Activated naive CD4-positive, alpha-beta T cell (primary cell): ENCODE measurements at places on chromosomes 5 and 9.

- no peak for DNase-seq
Measured at GRCh38 chr9:72257814-72258213, 107.2 kb downstream of the ZFAND5 start.

DNA sequence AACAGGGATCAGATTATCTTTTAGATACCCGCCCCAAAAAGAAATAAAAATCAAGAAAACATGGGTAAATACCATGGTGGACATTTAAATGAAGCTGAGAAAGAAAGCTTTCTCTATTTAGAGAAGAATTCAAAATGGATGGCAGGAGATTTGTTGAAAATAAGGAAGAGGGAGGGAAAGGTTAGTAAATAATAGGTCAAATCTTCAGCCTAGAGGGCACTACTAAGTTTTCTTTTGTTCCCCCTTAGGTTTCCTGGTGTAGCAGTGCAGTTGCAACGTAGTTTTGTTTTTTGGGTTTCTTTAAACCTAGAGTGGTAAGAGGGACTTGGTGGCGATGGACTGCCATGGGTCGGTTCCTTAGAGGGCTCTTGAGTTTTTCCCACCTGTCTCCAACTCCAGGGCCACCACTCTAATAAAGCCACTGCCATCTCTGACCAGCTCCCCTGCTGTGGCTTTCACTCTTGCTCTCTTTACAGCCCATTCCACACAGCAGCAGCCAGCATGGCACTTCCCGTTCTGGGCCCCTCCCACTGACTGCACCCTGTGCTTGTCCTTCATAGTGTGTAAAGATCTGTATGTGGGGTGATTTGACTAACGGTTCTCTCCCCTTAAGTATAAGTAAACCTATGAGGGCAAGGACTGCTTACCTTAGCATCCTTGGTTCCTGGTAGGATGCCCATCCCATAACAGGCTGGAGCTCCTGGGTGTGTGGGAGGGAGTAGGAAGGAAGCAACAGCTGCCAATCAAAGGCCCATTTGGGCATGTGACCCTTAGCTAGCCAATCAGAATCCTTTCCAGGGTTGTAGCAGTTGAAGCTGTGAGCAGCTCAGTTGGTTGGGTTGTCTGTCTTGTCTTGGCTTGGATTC is 118.3 kb downstream of the SLC1A3 start:
- DNase-seq = no peak

DNA sequence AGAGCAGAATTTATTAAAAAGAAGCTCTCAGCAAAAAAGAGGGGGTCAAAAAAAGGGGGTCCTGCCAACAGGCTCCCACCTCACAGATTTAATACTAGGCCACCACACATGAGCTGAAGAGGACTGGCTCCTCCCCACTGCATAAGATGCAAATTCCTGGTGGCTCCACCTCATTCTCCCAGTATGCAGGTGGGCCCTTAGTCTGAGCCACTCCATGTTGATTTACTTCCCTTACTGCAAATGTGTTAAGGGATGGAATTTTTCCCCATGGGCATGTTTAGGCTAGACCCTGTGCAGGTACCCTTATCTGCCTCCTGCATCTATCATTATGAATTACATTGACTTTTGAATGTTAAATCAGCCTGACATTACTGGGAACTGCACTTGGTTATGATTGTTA is 82.9 kb downstream of the ISOC1 start:
- DNase-seq = no peak

DNA sequence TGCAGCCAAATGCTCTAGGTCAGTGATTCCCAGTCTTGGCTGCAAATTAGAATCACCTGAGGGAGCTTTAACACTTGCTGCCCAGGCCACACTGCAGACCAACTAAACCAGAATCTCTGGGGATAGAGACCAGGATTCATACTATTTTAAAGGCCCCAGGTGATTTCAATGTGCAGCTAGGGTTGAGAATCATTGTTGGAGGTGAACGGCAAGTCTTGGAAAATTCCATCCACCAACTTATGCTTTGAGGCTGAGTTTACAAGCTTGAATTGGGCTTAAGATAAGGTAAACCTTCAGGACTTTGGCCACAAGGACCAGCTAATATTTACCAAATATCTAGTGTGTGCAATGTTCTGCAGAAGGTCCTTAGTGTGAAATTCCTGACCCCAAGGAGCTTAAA is 27.5 kb downstream of the SLIT3 start:
- DNase-seq = no peak

- DNase-seq = no peak
Measured at GRCh38 chr5:74155501-74155900, 485.0 kb downstream of the ENC1 start.

DNA sequence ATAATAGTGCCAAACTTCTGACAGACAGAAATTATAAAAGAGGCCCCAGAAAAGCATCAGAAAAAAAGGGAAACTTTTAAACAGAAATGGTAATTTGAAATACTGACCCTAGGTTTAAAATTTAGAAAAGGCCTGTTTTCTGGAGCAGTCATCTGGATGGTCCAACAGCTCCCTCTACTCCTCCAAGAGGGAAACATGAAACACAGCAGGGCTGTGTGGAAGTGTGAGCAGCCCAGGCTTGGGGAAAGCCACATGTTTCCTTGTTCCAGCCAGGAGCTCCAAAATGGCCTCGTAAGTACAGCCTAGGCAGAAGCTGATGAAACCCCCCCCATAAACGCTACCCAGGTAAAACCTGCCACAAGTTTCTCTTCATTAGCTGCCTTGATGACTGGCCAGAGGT is 499.3 kb upstream of the ADAMTS16 start:
- DNase-seq = no peak

- no peak for DNase-seq
Measured at GRCh38 chr5:93343570-93343969, 237.4 kb downstream of the NR2F1-AS1 start.

- no peak for DNase-seq
Measured at GRCh38 chr9:134405527-134405926, 79.3 kb downstream of the RXRA start.

GRCh38 chr9:97632248-97632984 is 752 bp downstream of the TSTD2 start:
- DNase-seq = no peak

GRCh38 chr9:134407121-134407779 is 81.0 kb downstream of the RXRA start:
- DNase-seq = peak; percentile 20

DNA sequence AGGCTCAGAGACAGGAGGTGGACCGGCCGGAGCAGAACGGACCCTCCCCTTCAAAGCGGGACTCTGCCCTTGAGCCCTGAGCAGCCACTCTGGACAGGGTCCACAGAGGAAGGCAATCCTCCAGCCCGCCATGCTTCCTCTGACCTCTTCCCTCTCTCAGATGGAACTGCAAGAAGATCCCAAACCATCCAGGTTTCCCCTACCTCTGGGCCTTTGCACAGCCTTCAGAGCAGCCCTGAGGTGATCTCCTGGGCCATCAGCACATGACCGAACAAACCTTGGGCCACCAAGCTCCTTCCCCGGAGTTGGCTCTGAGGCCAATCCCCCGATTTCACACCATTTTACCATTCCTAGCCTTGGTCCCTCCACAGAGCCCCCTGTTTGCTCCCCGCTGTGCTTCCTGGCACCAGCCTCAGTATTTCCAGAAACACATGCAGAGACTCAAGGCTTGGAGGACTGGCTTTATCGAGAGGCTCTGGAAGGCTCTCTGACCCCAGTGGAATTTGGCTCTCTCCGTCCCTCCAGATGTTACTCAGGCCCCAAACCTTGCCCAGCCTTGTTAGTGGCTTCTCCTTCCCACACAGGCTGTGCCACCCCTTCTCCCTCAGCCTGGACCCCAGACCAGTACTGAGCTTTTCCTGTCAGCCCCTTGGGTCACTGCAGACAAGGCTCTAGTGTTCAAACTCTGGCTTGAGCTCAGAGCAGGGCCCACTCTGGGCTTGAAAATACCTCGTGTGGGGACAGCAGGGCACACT is 48.6 kb upstream of the KCNMB1 start:
- no peak for DNase-seq

GRCh38 chr5:1794901-1795290 is 4.7 kb downstream of the MRPL36 start:
- DNase-seq = no peak

DNA sequence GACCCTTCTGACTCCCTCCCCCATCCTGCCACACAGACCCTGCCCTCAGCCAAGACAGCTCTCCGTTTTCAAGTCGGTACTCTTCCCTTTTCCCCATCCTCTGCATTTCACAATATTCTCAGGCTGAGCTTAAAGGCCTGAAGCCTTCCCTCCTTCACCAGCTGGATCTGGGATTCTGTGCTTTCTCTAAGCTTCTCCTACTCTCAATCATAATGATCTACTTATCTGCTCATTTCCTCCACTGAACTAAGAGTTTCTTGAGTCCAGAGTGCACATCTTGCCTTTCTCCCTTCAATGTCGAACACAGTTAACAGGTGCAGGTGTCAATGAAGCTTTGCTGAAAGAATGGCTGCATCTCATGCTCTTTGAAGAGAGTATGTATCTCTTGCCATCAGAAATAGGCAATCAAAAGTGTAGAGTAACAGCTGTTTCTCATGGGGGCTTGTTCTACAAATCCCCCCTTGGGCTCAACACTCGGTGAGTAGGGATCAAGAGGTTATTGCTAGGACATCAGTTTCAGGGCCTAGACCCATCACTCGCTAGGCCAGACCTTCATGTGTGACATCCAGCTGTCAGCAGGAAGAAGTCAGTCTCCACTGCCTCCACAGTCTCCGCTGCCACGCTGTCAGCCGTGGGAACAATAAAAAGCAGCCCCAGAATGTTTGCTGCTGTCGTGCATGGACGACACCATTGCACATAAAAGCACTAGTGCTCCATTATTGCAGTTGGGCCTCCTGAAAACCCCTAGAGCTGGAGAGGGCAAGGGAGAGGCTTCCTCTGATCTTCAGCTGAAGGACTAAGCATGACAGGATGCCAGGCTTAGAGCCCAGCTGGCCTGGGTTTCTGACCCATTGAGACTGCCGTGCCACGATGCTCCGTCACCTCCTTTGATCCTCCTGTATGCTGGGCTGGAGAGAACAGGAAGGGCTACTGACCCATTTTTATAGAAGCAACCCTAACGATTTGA is 23.7 kb downstream of the TRAF1 start:
- DNase-seq = no peak

GRCh38 chr5:111337133-111337532 is 112.9 kb downstream of the CAMK4 start:
- DNase-seq = no peak

GRCh38 chr5:177077335-177077734 is 9.4 kb upstream of the FGFR4 start:
- no peak for DNase-seq

GRCh38 chr5:138803285-138803684 is 50.1 kb downstream of the CTNNA1 start:
- DNase-seq = no peak

DNA sequence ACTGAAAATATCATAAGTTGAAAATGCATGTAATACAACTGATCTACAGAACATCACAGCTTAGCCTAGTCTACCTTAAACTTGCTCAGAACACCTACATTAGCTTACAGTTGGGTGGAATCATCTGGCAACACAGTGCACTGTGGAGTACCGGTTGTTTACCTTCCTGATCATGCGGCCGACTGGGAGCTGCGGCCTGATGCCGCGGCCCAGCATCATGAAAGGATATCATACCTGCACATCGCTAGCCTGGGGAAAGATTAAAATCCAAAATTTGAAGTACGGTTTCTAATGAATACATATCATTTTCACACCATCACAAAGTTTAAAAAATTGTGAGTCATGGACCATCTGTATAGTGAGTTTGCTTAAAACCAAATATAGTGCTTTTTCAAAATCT is 1.8 kb downstream of the HACD4 start:
- DNase-seq = no peak
